Naive thymus-derived CD4-positive, alpha-beta T cell (primary cell): ENCODE measurements at places on chromosomes 4 and X. TPM values are rescaled to one million over a fixed set of nuclear protein-coding genes. Genes with fewer than 3 reads are reported as not detected.

Gene PPP2R2C
- not detected for total RNA-seq

Gene PRSS12
- not detected for total RNA-seq

Gene ADH6
- total RNA-seq = not detected in 2 replicates

Gene SLC16A2
- total RNA-seq = not detected in 2 replicates

Gene GTPBP6
- total RNA-seq = 92.8 TPM

Gene SSX7
- not detected for total RNA-seq

- no peak for DNase-seq
Observed at GRCh38 chr4:100848841-100849240, 331.0 kb upstream of the EMCN start.

GRCh38 chr4:160745126-160745525, 1418.7 kb downstream of the FSTL5 start:
- no peak for DNase-seq

DNA sequence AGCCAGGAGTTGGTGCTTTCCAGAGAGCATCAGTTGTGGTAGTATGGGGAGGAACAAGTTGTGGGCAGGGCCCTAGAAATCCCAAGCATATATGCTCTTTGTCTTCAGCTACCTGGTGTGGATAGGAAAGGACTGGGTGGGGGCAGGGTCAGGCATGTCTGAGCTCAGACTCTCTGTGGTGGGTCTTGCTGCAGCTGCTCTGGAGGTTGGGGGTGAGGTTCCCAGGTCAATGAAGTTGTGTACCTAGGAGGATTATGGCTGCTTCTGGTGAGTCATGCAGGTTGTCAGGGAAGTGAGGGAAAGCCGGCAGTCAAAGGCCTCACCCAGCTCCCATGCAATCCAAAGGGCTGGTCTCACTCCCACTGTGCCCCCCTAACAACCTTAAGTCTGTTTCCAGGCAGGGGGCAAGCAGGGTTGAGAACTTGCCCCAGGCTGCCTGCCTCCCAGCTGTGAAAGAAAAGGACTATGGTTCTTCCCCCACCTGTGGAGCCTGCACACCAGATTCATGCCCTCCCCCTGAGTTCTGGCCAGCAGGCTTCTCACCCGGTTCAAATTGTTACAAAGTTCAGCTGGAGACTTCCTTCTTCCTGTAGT, 30.4 kb upstream of the QRFPR start:
- no peak for DNase-seq

GRCh38 chr4:40322811-40323210, 12.3 kb upstream of the CHRNA9 start:
- no peak for DNase-seq
